ENCODE measurements at places on chromosomes 6 and 20.

DNA sequence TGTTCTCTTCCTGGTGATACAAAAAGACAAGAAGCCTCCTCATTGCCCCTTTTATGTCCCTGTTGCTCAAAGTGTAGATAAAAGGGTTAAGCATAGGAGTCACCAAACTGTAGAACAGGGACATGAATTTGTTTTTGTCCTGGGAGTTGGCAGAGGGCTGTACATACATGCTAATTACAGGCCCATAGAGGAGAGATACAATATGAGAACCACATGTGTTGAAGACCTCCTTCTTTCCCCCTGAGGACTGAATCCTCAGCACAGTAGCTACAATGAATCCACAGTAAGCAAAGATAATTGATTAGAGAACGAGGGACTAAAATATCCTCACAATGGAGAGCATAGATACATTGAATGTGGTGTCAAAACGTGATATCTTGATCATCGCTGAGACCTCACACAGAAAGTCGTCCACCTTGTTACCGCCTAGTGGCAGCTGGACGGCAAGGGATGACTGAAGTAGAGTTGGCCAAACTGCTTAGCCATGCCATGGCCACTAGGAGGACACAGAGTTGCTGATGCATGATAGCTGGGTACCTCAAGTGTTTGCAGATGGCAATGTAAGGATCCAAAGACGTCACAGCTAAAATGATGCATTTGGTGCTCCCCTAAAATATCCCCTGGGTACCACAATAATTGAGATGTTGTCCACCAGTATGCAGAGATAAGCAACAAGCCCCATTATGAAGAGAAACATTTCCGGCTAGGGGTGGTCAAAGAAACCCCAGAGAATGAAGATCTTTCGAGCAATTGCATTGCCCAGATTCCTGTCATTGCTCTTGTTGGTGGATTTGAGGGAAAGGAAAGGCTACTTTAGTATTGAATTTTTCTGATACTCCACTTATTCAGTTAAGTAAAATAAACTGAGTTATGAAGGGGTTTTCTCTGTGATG lies 15.0 kb downstream of the OR2B3 start:
- DNase-seq = no peak

GRCh38 chr20:55677011-55677410 lies 328.3 kb downstream of the CBLN4 start:
- no peak for DNase-seq

DNA sequence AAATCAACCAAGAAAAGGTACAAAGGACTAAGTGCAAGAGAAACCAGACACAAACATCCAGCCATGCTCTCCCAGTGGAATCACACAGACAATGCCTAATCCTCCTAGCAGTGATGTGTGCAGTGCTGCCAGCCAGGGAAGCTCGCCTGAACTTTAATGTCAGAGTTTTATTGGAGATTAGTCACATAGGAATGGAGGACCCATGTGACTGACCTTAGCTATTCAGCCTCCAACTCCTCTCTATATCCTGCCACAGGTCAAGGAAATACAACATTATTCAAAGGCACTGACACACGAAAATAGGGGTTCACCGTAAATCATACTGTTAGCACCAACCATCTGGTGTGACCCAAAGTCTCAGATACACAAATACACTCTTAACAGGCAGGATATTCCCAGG lies 684.6 kb downstream of the DOK5 start:
- DNase-seq = no peak

DNA sequence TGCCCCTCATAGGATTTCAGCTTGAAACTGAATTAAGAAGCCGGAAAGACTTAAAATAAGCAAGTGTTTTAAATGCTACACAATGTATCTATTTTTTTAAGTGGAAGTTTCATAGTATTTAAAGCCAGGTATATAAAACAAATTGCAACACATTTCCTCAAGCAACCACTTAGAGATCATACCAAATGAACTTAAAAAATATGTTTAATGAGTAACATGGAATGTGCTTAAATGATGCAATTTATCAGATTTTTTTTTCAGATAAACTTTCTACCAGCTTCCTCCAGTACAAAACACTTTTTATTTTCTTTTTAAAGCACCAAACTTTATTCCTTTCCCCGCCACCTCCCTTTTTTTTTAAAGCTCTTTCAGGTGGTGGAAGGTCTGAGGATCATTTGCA lies 534.3 kb downstream of the BMP2 start:
- DNase-seq = no peak

DNA sequence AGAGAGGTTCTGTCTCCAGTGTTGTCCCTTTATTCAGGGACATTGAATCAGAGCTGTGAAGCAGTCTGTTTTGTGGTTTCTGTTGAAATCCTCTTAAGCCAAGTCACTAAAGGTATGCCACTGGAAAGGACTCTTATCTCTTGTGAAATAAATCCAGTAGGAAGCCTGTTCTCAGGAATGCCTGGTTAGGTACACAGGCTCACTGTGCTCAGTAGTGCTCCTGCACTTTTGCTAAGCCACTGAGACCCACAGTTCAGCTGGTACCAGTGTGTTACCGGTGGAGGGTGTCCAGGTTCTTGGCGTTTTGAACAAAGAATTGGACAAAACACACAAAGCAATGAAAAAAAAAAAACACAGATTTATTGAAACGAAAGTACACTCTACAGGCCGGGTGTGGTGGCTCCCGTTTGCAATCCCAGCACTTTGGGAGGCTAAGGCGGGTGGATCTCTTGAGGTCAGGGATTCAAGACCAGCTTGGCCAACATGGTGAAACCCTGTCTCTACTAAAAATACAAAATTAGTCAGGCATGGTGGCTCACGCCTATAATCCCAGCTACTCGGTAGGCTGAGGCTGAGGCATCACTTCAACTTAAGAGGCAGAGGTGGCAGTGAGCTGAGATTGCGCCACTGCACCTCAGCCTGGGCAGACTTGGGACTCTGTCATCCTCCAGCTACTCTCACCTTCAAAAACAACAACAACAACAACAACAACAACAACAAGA lies 186.1 kb downstream of the JARID2 start:
- DNase-seq = no peak

DNA sequence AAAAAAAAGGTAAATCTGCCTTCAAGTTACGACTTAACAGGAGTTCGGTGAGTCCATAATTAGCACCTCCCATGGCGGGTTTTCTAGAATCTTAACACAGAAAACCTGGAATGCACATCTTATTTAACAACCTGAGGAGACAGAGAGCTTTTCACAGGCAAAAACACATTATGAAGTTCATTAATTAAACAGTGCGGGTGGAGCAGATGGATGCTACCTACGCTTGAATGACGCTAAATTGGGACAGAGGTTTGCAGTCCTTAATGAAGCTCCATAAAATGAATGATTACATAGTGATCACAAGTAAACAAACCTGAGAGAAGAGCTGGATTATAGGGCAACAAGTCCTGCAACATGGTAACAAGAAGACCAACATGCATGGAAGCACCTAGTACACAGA lies 81.0 kb downstream of the INSM1 start:
- DNase-seq = no peak

Data from stimulated activated CD4-positive, alpha-beta T cell treated with anti-CD3 and anti-CD28 coated beads, Interleukin-12 subunit alpha, Interleukin-12 subunit beta, amount 100 ng/mL, for 48 hours (primary cell).